Upper lobe of right lung (tissue), 1 donor: ENCODE measurements at places on chromosomes 4 and X. TPM values are rescaled to one million over a fixed set of nuclear protein-coding genes. Genes with fewer than 3 reads are reported as not detected.

RP2 gene
- total RNA-seq, result 15.5 TPM

DNA sequence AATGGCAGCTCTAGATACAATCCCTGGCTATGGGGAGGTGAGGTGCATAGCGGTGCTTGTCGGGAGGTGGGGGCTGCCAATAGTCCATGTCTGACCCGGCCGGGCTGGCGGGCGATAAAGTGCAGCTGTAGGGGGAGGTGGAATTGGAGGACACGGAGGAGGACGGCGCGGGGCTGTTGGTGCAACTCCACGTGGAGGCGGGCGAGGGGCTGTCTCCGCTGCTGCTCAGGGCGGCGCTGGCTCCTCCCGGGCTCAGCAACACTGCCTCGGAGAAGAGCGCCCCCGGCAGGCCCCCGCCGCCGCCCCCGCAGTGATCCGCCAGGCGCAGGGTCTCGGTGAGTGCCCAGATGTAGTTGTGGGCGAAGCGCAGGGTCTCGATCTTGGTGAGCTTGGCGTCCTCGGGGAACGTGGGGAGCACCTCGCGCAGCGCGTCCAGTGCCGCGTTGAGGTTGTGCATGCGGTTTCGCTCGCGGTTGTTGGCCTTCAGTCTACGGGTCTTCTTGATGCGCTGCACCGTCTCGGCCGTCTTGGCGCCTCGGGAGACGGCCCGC lies 1.3 kb downstream of the NEUROG2 start:
- H3K36me3 ChIP-seq, result no peaks in the 10 kb centered on the region
- H3K4me1 ChIP-seq, result peaks cover 42% of the 10 kb centered on the region
- H3K27me3 ChIP-seq, result peaks cover 98% of the 10 kb centered on the region

METTL14 gene
- 47.0 TPM for total RNA-seq

NUDT11 gene
- 0.64 TPM for total RNA-seq

DNA sequence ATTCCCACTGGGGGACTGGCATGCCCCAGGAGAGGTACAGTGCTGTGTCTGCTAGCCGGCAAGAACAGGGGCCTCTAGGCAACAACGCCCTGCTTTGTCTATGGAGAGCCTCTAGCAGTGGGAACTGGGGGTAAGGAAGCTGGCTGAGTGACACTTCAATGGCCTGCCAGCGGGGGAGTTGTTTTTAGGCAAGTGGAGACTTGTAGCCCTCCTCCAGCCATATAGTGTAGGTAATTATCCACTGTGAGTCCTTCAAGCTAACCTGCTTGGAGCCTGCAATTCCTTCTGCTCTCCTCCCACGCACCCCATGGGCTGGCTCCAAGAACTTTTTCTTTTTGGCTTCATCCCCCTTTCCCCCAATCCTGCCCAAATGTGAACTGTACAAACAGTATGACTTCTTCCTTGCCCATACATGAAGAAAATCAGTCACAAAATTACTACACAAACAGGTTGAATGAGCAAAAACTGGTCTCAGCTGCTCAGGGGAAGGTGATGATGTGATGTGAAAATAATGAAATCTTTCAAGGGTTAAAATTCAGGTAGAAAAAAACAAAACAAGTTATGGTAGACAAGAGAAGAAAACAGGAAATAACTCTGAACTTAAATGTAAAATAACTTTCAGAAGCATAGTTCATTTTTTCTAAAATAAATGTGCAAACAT lies 33.1 kb downstream of the LEF1 start:
- H3K36me3 ChIP-seq, result no peaks in the 10 kb centered on the region
- no peaks in the 10 kb centered on the region for H3K27me3 ChIP-seq
- H3K4me1 ChIP-seq, result no peaks in the 10 kb centered on the region
- no peak overlapping the region for H3K27ac ChIP-seq
- DNase-seq, result no peak
- H3K4me3 ChIP-seq, result no peak overlapping the region
